ENCODE measurements at places on chromosomes 16 and 17.

- DNase-seq: no peak
Observed at GRCh38 chr17:5585836-5586521, 1.7 kb upstream of the NLRP1 start.

GRCh38 chr17:45316434-45317110 lies at the start of gene MAP3K14:
TSS of gene MAP3K14 (minus strand) at chr17:45317020. CDS start at chr17:45290745, 26,275 bp downstream.
- no peak for DNase-seq

- DNase-seq: no peak
Observed at GRCh38 chr17:28574526-28574925, 2.2 kb downstream of the ALDOC start.

- DNase-seq: no peak
Observed at GRCh38 chr16:83005653-83006160, 378.9 kb downstream of the CDH13 start.

GRCh38 chr17:10197721-10198508 lies 491 bp downstream of the GAS7 start:
- no peak for DNase-seq

- no peak for DNase-seq
Observed at GRCh38 chr16:73047221-73047535, 750 bp downstream of the ZFHX3 start.

DNA sequence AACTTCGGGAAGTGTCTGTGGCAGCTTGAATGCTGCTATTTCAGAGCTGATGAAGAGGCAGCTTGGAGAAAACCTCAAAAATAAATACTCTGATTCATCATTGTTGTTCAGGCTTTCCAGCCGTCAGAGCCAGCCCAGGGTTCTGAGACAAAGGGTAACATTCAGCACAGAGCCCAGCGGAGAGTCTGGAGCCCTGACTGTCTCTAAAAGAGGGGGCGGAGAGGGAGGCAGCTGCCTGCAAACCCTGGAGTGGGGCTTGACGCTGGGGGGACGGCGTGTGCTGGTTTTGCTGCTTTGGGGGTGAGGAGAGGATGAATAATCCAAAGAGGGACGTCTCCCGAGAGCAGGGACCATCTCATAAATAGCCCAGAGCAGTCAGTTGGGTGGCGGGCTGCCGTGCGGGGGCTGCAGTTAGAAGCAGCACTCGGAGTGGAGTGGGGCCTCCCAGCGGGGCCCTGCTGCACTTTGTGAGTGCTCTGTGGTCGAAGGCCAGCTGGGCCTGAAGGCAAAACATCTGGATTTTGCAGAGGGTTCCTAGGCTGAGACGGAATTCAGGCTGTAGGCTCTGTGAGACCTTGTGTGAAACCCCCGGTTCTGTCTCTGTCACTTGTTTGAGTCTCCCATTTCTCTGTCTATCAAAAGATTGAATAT lies 237.8 kb downstream of the PRKCA start:
- no peak for DNase-seq

DNA sequence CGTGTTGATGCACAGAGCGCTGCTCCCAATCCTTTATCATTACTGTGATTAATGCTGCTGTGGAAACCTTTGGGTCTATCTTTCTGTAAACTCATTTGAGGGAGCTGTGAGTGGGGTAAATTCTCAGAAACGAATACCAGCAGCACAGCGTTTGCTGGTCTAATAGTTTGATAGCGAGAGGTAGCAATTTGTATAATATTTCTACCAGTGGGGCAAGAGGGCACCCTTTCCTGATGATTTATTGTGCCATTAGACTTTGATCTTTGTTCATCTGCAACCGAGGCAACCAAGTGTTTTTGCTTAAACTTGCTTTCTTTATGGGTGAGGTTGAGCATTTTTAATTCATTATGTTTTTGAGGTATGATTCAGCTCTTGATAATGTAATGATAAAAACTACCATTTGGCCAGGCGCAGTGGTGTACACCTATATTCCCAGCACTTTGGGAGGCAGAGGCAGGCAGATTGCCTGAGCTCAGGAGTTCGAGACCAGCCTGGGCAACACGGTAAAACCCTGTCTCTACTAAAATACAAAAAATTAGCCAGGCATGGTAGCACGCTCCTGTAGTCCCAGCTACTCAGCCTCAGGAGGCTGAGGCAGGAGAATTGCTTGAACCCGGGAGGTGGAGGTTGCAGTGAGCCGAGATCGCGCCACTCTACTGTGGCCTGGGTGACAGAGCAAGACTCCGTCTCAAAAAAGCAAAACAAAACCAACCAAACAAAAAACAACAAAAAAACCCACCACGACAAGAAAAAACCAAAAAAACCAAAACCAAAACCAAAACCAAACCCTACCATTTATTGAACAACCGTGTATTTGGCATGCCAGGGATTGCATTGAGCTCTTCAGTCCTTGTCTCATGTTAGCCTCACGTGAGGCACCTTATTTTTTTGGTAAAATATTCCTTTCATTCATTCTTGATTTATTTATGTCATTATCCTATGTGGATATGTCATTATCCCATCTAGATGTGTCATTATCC lies 81.5 kb downstream of the PLCG2 start:
- no peak for DNase-seq

DNA sequence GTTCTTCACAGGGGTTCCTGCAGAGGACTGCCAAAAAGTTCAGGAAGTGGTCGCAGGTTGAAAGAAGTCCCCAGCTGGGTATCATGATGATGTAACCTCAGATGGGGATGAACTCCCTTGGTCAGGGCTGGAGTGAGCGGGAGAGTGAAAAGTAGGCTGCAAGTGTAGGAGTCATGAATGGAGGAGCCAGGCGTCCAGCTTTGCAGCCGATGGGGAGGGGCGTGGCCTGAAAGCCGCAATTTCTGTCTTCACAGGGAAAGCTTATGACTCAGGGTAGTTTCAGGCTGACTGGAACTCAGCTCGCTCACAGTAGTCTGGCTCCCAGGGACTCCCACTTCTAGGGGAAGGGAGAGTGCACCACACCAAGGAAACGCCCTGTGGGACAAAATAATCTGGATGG lies 70.0 kb upstream of the HS3ST3A1 start:
- DNase-seq: no peak

GRCh38 chr16:27333549-27333948 lies 19.8 kb downstream of the IL4R start:
- no peak for DNase-seq

All from stimulated activated CD8-positive, alpha-beta memory T cell treated with anti-CD3 and anti-CD28 coated beads, Interleukin-7, amount 100 ng/mL, for 24 hours (primary cell).